ENCODE measurements at places on chromosomes 3 and 15.
A peak's percentile ranks its signal among the peaks of the same experiment; 100 is the strongest.

DNA sequence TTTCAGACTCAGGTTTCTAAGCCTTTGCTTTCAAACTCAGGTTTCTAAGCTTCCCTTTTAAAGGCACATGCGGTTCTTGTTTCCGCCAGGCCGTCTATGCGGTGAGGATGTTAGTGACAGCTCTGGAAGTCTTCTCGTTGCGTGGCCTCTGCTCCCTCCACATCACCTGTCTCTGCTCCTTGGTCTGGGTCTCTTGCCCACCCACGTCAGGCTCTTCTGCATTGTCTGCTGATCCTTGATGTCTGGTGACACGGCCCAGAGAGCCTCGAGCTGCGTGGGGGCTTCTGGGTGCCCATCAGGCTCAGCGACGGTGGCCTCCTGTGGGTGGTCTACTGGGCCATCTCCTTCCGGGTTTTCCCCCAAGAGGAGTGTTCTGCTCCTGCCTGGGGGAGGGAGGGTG is 30.5 kb downstream of the KLF13 start:
- no peak for DNase-seq

DNA sequence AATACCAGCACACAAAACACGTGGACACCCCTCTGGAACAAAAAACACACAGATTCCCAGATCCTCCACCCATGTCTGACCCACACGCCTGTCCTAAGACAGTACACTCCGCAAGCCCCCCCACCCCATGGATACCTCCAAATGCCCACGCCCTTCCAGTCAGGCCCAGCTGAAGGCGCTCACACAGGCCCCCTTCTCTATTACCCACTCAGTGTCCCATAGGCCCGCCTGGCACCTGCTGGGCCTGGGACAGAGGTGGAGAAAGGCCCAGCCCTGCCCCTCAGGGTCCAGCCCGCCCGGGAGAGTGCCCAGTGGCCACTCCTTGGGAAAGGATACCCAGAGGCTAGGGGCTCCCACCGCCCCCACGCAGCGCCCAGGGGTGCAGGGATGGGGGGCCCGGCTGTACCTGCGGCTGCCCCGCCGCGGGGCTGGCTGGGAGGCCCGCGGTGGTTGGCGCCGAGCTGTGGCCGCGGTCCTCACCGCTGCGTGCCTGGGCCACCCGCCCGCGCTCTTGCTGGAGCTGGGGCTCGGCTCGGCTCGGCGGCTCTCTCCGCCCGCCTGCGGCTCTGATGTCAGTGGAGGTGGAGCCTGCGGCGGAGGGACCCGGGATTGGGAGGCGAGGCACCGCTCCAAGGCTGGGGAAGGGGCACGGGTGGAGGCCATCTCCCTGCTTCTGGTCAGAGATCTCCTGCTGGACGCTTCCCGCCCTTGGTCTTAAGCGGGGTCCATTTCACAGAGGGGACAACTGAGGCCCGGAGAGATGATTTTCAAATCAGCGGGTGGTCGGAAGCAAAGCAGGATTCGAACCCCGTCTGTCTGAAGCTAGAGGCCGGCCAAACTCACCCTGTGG is at the start of gene CAMK1:
TSS of gene CAMK1 (minus strand) at position 522 of the 850 bp plus-strand sequence. CDS start 2,198 bp downstream, outside the sequence.
- no peak for DNase-seq

DNA sequence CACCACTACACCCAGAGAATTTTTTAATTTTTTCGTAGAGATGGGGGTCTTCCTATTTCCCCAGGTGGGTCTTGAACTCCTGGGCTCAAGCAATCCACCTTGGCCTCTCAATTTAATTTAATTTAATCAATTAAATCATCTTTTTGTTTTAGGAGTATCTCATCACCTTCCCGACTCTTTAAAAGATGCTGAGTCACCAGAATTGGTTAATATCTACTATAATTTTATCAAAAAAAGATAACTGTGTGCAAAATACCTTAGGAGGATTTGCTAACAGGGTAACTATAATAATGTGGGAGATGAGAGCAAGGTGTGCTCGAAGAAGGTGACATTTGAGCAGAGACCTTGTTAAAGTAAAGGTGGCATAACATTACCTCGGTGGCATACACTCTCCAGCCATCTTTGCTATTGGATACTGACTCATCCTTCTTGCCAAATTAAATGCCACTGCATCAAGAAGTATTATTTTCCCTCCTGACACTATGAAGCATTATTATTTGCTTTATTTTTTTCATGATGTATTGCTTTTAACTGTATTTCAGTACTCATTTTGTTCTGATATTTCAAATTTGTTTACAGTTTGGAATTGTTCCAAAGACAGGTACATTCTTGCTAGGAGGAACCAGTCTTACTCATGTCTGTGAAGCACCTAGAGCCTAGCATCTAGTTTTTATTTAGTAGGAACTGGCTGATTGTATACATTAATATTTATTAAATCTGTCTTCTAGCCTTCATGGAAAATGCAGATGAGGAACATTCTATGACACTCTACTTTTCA is 200.7 kb downstream of the MBNL1 start:
- DNase-seq: no peak

DNA sequence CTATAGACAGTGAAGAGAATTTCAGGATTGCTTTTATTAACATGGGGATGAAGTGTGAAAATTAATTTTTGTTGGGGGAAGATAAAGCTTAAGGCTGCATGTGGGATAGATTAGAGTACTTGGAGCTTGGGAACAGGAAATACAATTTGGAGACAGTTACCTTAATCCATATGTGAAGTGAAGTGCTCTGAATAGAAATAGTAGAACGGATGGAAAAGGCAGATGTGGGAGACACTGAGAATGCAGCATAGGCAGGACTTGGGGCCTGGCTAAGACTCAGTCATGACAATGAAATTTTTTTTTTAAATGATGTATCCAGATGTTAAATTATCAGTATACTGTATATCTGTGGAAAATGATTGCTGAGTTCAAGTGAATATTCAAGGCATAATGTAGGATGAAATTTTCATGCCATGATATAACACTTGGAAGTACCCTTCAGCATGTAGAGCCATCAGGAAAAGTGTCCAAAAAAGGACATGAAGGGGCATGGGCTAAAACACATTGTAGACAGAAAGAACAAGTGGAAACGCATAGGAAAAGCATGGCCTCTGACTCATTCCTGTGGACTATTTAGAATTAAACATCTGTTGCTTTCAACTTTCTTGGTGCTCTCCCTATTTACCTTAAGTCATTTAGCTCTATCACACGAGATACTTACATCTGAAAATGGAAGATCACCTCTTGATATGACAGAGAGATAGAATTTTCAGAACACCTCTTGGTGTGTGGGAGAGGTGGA is 134.8 kb downstream of the RBMS3 start:
- DNase-seq: no peak

DNA sequence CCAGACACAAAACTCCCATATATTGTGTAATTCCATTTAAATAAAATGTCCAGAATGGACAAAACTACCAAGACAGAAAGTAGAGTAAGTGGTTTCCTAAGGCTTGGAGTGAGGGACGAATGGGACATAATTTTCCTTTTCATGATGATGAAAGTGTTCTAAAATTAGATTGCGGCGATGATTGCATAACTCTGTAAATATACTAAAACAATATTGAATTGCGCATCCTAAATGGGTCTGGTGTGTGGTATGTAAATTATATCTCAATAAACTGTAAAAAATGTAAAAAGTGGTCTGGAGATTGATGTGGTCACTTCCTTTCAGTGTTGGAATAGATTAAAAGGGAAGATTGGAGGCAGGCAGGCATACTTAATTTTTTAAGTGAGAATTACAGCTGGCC is 105.9 kb upstream of the KCNAB1 start:
- no peak for DNase-seq

DNA sequence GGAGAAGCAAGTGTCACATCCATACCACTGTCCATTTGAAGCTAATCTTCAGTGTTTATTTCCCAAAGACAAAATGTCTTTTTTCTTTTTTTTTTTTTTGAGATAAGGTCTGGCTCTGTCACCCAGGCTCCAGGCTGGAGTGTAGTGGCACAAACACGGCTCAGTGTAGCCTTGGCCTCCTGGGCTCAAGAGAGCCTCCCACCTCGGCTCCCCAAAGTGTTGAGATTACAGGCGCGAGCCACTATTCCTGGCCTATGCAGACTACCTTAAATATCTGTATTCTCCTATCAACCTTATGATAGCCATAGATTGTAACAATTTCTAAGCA is 27.7 kb upstream of the VPS33B start:
- DNase-seq: no peak

- DNase-seq: no peak
Observed at GRCh38 chr3:98445949-98446406, 17.0 kb upstream of the OR5K1 start.

GRCh38 chr3:38578551-38578950 is 70.9 kb downstream of the SCN5A start:
- no peak for DNase-seq

DNA sequence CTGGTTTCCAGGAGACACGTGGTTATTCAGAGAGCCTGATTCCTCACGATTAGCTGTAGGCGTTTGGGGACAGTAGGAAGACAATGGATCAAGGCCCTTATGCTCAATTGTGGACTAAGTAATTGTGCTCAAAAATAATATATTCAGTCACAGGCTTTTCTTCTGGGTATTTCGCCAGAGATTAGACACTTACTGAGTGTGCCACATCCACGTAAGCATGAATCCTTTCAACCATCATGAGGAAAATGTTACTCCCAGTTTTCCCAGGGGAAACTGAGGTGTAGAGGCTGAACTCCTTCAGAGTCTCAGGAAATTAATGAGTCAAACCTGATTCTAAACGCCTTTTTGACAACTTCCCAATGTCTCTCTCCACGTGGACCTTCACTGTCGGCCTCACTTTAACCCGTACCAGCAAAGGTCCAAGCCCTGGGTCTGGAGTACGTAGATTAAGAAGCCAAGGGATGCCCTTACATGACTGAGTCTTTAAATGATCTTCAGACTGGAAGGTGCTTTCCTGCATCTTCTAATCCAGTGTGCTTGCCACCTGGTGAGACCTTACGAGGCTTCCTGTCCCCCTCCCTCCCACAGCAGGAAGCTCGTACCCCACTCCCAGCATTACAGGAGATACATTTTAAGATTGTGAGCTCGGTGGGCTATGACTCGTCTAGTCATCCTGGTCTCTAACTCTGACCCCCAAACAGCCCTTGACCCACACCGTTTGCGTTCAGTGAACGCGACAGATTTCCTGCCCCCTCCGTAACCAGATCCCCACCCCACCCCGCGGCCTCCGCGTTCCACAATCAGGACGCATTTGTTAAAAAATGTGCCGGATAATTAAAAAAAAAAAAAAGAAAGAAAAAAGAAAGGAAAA is 1.7 kb downstream of the PKM start:
- DNase-seq: peak; percentile 22

- peak; percentile 86 for DNase-seq
Observed at GRCh38 chr3:171829841-171830517, 13.2 kb upstream of the TMEM212 start.

- peak; percentile 45 for DNase-seq
Observed at GRCh38 chr3:181725131-181725731, 13.5 kb downstream of the SOX2 start.

DNA sequence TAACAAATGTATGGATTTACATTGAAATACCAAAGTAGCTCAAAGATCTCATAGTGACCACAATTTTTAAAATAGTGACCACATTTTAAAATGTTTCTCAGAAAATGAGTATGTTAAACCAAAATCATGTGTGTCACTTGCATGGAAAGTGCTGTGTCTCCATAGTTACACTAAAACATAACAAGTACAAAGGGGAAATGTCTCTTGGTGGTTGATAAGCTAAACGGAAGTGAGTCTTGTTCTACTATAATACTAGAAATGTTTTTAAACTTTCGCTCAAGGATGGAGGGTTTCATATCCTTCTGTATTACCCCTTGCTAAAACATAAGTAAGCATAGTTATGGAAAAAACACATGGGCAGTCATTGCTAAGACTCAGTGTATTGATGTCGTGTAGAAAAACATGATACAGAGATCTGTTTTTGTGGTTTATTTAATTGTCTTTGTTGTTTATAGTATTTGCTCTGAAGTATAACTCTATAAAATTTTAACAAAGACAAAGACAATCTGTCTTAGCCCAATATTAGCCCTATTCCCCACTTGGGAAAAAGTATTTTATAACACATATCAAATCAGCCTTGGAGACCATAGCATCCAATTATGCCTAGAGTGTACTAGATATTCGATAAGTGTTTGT is 27.0 kb upstream of the DENND4A start:
- no peak for DNase-seq

DNA sequence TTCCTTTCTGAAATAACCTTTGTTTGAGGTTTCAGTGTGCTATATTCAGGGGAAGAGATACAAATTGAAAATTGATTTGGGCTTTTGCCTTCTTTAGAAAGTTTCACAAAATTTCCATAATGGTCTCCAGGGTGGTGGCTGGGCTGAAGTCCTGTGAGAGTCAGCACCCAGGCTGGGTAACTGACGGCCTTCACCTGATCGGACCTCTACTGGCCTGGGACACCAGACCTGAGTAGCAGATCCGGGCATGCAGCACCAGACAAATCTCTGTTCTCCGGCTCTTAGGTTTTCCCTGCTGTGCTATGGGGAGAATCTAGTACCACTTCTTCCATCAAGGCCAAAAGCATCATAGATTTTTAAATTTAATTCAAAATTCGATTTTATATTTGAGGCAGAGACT is 133.0 kb upstream of the LMCD1 start:
- no peak for DNase-seq

GRCh38 chr15:57500256-57500655 is 91.4 kb upstream of the MYZAP start:
- no peak for DNase-seq

- DNase-seq: no peak
Observed at GRCh38 chr3:149366941-149367840, 10.3 kb downstream of the TM4SF1 start.

DNA sequence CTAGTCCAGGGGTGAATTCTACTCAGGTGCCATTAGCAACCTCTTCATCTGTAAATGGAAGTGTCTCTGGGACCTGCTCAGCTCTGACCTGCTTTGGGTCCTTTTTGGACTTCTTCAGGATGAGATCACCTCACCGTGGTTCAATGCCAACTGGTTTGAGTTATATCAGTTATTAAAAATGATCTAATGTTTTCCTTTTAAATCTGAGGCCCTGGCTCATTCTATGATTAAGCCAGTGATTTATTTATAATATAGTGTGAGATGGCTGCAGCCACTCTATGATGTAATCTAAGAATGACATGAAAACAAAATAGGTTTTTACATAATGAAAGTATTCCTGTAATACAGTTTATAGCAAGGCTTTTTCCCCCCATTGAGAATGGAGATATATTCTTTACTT is 79.4 kb downstream of the LPP start:
- DNase-seq: no peak
